ENCODE measurements at places on chromosomes 1 and 21. TPM values are rescaled to one million over a fixed set of nuclear protein-coding genes. Genes with fewer than 3 reads are reported as not detected.

DNA sequence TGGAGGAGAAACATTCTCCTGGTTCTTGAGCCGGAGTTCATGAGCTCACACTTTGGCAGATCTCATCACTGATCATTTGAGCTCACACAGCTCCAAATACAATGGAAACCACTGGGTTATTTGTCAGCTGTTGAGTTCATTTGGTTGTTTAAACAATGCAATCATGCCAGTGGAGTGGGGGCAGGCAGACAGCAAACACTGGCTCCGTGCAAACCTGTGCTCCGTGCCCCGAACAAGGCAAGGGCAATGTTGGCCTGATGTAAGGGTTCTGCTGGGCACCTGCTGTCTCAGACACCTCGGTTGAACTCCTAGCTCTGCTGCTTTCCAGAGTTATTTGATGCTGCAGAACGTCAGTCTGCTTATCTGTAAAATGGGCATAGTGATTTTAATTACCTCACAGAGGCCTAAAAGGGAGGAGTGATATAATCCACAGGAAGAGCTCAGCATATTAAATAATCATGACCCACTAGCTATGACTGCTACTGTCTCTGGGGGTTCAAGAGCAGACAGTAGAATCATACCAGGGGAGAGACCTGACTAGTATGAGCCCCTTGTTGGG, 20.0 kb upstream of the CLIC6 start:
- no peak for DNase-seq

DNA sequence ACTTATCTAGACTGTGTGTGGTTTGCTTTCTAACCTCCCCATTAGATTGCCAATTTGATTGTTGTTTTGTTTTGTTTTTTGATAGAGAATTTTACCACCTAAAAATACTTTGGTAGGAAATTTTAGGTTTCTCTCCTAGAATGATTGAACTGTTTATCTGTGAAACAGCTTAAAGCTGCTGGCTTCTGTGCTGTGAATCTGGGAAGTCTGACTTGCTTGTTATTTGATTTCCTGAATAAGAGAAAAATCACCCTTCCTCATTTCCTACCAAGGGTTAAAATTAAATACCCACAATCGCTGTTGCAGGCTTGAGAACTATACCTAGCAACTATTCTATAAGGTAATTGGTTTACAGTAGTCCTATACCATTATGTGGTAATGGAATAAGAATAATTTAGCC, 198.9 kb upstream of the CACYBP start:
- no peak for DNase-seq

Gene LPAR3
- total RNA-seq: 0.74 TPM

DNA sequence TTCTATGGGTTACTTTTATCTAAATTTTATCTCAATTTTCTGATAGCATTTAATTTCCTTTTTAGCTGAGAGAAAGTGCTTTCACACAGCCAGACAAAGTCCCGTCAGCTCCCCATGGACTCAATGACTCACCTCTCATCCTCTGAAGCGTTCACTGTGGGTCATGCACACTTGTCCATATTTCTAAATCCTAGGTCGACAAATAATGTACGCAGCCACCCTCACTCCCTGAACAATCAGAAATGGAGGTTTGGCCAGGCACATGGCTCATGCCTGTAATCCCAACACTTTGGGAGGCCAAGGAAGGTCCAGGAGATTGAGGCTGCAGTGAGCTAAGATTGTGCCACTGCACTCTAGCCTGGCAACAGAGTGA, 42.4 kb upstream of the COA6 start:
- DNase-seq: no peak

GRCh38 chr1:224732377-224733026, 116.4 kb downstream of the CNIH3 start:
- no peak for DNase-seq

DNA sequence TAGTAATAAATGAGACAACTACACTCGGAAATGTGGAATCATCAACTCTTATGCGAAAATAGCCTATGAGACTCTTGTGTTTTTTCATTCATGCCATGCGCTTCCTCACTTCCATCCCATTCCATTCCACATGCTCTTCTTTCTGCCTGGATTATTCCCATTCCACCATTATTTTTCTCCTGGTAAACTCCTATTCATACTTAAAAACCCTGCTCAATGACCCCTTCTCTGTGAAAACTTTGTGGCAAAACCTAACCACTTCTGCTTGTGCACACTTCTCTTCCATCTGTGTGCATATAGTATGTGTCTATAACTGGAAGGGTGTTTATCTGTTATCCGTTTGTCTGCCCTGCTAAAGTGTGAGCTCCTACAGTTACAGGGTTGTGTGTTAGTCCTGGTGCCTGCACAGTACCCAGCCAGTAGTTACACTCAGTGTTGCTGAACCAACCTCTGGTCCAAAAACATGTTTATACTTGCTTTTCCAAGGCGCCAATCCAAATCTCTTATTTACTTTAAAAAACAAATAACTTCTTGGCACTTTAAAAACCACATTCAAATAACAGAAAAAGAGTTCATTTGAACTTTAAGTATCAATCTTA, 10.7 kb downstream of the EPHX1 start:
- DNase-seq: no peak

Gene UMODL1
- total RNA-seq: not detected

DNA sequence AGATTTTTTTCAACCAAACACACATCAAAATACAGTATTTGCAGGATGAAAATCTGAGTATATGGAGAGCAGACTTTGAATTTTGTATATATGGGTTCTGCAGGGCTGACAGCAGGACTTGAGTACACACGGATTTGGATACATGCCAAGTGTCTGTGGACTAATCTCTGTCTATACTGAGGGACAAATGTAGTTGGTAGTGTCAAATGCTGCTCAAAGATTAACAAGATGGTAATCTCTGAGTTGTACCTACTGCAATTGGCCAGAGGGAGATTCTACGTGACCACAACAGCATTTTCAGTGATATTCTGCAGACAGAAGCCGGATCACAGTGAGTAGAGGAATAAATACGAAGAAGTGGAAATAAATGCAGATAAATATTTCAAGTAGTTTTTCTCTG, 43.4 kb downstream of the SHCBP1L start:
- DNase-seq: no peak

Gene ITLN2
- not detected for total RNA-seq

Gene AMY1A
- total RNA-seq: not detected

GRCh38 chr1:22031214-22031962, 21.1 kb upstream of the CDC42 start:
- DNase-seq: peak; percentile 33

DNA sequence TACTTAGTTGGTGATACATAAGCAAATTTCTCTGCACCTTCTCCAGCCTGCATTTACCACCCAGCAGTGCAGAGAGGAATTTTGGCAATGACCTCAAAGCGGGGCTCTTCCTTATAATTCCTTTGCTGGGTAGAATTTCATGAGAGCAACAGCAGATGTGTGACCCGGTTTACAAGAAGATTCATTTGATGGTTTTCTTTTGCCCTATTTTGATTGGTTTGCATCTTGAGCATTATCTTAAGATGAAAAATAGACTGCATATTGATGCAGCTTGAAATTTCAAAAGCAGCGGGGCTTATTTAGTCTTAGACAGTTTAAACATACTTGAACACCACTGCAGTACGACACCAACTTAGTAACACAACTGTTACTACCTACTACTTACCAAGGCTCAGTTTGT, 378.9 kb downstream of the TTLL7 start:
- no peak for DNase-seq

DNA sequence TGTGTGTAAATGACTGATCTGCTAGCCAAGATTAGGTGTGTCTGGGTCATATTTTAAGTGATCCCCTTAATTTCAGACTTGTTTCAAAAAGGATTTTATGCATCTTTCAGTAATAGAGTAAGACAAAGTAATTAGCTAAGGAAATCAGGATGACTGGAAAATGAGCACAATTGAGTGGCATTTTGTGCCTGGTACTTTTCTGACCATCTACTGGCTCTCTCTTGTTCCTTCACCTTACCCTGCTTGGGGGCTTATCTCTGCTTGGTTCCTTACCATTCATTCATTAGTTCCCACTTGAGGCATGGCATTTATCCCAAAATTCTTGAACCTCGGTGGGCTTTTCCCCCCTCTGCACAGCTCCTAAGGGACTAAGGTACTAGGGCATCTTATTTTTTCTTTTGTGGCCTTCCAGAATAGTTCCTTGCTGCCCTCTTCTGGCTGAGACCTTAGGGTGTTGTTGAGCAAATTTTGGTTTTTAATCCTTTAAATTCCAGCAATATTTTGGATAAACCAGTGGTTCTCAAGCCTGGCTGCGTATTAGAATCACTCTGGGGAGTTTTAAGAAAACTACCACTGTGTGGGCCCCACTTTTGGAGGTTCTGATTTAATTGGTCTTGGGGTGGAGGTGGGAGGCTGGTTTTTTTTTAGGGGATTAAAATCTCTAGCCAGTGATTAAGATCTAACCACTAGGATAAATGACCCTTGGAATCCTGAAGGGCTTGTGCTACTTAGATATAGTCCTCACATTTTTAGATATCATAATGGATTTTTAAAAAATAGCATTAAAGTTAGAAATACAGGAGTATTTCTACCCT, 50.8 kb downstream of the HS2ST1 start:
- peak; percentile 24 for DNase-seq

GRCh38 chr21:44401386-44402160, 48.2 kb downstream of the TRPM2 start:
- DNase-seq: no peak

Gene CELA2A
- total RNA-seq: not detected

DNA sequence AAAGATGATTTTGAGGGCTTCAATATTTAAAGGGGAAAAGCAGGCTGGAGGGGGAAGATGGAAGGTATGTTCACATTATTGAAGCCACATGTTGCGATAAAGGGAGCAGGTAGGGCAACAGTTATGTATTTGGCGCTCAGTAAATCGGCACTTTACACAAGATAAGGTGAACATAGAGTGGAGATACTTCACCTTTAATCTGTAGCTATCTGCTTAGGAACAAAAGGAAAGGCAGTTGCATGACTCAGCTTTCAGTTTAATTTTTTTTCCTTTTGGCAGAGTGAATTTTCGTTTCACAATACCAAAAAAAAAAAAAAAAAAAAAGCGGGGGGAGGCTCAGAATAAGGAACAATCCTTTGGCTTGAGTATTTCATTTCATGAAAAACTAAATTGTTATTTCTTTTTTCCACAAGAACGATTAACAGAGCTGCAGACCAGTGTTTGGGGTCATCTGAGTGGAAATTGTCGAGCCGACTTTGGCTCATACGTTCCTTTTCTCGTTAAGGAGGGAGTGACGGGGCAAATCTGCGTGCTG, 1.1 kb upstream of the COQ8A start:
- DNase-seq: no peak

- DNase-seq: no peak
Measured at GRCh38 chr1:79859212-79859948, 852.9 kb upstream of the ADGRL4 start.

DNA sequence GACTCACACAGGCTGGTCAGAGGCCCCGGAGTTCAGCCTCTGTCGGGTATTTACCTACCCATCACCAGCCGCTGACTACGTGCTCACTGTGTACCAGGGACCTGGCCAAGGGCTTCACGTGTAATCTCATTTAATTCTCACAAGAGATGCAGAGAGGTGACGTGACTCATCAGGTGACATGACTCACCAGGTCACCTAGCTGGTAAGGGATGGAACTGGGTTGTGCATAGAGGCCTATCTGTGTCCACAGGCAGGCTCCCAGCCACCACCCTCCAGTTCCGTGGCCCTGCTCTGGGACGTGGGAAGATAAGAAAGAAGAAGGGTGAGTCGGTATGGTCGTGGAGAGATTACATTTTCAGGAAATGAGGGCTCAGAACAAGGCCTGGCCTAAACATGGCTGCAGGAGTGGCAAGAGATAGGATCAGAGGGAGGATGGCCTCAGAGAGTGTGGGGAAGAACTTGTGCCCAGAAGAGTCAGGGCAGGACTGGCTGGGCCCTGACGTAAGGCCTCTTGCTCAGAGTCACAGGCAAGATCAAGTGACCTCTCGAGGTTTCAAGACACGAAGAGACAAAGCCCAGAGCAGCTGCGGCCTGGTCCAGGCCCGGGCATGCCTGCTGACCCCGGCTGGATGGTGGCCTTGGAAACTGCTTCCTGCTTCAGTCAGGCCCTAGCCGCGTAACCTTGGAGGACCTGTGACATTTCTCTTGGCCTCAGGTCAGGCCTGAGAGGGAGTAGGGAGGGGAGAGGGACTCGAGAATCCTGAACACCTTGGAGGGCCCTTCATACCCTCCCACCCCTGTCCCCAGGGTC, 52.7 kb upstream of the WASF2 start:
- no peak for DNase-seq

DNA sequence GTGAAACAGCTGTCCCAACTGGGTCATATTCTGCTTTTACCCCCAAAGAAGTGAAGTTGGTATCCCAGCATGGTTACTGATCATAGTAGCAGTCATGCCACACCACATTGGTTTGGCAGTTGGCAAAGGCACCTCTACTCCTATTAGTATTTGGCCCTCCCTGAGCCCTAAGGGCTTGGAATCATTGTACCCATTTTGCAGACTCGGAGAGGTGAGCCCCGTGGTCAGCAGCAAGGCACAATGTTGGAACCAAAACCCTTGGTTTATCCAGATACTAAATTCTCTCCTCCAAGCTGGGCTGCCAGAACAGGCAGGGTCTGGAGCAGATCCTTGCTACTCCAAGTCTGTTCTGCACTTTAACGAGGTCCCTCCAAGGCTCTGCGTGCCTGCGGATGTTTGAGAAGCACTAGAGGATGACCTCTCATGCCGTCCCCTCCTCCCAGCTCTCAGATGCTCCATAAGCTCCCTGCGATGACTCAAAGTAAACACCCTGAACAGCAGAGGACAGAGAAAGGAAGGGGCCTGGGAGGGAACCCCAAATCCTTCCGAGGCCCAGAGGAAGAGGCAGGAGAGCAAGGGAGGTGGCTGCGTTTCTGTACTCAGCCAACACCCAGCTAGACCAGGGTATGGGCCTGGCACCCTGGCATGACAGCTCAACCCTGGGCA, 89.3 kb downstream of the PAX7 start:
- DNase-seq: no peak

Gene GPA33
- 0.16 TPM for total RNA-seq

- DNase-seq: no peak
Measured at GRCh38 chr1:106173101-106173500, 883.4 kb upstream of the PRMT6 start.

DNA sequence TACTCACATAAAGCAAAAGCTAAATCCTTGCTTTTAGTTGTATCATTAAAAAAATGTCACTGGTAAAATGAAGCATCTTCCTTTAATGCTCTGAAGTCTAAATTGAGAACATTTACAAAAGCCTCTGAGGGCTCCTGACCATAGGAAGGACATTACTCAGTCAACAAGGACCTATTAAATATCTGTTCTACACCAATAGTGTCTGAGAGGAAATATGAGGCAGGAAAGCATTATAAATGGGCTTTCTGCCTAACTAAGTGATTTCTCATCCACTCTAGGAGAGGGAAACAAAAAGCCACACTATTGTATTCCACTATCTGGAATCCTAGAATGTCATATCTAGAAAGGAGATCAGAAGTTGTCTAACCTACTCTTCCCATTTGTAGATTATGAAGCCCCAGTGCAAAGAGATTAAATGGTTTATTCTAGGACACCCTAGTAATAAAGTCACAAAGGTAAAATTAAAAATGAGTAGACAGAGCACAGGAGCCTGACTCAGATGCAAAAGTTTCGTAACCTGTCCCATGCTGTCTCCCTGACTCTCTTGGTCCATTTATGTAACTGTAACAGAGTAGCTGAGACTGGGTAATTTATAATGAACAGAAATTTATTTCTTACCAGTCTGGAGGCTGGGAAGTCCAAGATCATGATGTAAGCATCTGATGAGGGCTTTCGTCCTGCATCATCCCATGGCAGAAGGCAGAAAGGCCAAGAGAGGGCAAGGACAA, 17.6 kb downstream of the RGS1 start:
- DNase-seq: no peak

GRCh38 chr1:100253552-100253951, 3.9 kb upstream of the DBT start:
- DNase-seq: no peak

- DNase-seq: peak; percentile 33
Measured at GRCh38 chr1:1171546-1172340, 1.9 kb upstream of the TTLL10 start.

Measured in activated CD8-positive, alpha-beta T cell treated with anti-CD3 and anti-CD28 coated beads, Interleukin-2, amount 10 ng/mL, durations not matched to agents 7 days and 5 days (primary cell).